Activated CD8-positive, alpha-beta memory T cell treated with anti-CD3 and anti-CD28 coated beads, Interleukin-2, amount 10 ng/mL, durations not matched to agents 7 days and 5 days (primary cell): ENCODE measurements at places on chromosomes 7 and 10. TPM values are rescaled to one million over a fixed set of nuclear protein-coding genes. Genes with fewer than 3 reads are reported as not detected.

GRCh38 chr7:44226396-44226753, 25.6 kb downstream of the YKT6 start:
- no peak for DNase-seq
- H3K27ac ChIP-seq, result no peak overlapping the region
- no peaks in the 10 kb centered on the region for H3K4me1 ChIP-seq

GRCh38 chr10:79112881-79113431, 44.2 kb downstream of the ZMIZ1 start:
- H3K27me3 ChIP-seq, result no peaks in the 10 kb centered on the region
- no peak overlapping the region for H3K27ac ChIP-seq
- H3K4me1 ChIP-seq, result peaks cover 19% of the 10 kb centered on the region
- H3K36me3 ChIP-seq, result no peaks in the 10 kb centered on the region
- DNase-seq, result no peak
- H3K4me3 ChIP-seq, result no peak overlapping the region

Gene CCDC172
- not detected for total RNA-seq

Gene CRYGN
- total RNA-seq, result not detected

DNA sequence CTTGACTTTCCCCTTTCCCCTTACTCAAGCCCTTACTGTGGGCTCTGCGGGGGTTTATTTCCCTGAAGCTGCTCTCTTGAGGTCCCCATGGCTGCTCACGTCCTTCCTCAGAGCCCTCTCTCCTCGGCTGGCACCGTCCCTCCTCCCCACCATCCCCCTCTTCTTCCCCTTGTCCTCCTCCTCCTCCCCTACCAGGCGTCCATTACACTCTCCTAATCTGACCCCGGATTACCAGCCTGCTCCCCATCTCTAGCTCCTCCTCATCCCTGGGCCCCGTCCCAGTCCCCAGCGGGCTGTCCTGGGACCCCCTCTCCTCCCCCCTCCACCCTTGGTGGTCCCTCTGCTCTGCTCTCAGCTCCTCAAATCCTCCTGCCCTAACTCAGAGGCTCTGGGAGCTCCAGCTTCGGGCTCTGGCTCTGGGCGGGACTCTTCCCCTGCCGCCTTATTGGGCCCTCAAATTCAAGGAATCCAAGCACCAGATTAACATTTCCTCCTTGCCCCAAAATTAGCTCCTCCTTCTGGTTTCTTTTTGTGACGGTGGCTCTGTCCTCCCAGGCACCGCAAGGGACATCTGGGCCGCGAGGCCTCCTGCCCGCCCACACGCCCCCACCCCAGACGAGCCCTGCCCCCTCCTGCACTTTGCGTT, 48.5 kb upstream of the LEP start:
- H3K4me3 ChIP-seq, result no peak overlapping the region
- peaks cover 38% of the 10 kb centered on the region for H3K27me3 ChIP-seq
- DNase-seq, result peak; percentile 12
- H3K4me1 ChIP-seq, result peaks cover 5% of the 10 kb centered on the region
- H3K36me3 ChIP-seq, result peaks cover 13% of the 10 kb centered on the region
- no peak overlapping the region for H3K27ac ChIP-seq

Gene C10orf90
- total RNA-seq, result not detected

GRCh38 chr7:117347480-117347879, 24.6 kb upstream of the WNT2 start:
- DNase-seq, result no peak
- H3K27ac ChIP-seq, result no peak overlapping the region
- no peaks in the 10 kb centered on the region for H3K36me3 ChIP-seq
- H3K4me3 ChIP-seq, result no peak overlapping the region

DNA sequence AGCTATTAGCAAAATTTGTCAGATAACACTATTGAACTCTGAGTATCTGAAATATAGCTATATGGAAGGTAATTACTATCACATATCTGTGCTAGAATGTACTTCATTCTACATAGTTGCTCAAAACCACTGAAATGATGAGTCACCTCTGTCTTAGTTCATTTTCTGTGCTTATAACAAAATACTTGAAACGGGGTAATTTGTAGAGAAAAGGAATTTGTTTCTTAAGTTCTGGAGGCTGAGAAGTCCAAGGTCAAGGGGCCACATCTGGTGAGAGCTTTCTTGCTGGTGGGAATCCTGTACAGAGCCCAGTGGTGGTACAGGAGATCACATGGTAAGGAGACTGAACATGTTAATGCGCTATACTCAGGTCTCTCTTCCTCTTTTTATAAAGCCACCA, 41.9 kb upstream of the TNKS2 start:
- peaks cover 2% of the 10 kb centered on the region for H3K4me1 ChIP-seq
- no peak for DNase-seq
- H3K36me3 ChIP-seq, result no peaks in the 10 kb centered on the region
- no peak overlapping the region for H3K4me3 ChIP-seq
- H3K27me3 ChIP-seq, result peaks cover 38% of the 10 kb centered on the region

GRCh38 chr10:124320778-124321432, 97.8 kb downstream of the OAT start:
- H3K4me1 ChIP-seq, result peaks cover under 1% of the 10 kb centered on the region
- no peak overlapping the region for H3K4me3 ChIP-seq
- H3K27ac ChIP-seq, result no peak overlapping the region
- H3K27me3 ChIP-seq, result no peaks in the 10 kb centered on the region

DNA sequence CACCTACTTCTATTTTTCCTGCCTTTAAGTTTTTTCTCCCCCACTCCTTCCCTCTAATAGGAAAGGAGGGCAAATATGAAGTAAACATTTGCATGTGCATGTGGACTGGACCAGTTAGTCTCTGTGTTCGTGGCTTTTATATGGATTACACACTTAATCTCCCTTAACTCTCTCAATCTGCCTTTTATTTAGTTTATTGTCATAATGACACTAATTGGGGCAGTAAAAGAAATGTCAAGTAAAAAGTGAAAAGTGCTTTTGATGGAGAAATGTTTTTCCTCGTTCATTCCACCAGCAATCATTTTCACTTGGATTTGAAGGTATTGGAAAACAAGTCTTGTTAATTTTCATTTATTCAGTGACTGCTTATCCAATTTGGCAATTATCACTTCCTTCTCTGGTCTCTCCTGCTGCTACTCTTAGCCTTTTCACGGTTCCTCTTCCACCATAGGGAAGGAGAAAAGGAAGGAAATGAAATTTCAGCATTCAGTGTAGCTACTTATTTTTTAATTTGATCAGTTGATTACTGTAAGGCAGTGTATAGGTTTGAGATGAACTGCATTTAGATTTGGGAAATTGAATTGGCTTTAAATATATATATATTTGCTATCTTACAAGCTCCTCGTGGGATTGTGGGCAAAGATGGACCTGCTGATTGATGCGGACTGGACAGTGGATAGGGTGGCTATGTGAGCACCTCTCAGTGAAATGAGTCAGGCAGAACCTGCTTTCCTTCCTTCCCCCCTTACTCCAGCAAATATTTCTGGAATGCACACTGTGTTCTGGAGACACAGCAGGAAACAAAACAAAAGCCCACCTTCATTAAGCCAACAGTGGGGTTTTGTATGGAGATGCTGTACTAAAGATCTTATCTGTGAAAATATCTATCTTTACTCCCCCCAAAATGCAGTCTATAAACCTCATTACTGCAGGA, 77.5 kb downstream of the LRRC4 start:
- no peaks in the 10 kb centered on the region for H3K4me1 ChIP-seq
- no peak for DNase-seq
- H3K4me3 ChIP-seq, result no peak overlapping the region

Gene SAP25
- 18.2 TPM for total RNA-seq

DNA sequence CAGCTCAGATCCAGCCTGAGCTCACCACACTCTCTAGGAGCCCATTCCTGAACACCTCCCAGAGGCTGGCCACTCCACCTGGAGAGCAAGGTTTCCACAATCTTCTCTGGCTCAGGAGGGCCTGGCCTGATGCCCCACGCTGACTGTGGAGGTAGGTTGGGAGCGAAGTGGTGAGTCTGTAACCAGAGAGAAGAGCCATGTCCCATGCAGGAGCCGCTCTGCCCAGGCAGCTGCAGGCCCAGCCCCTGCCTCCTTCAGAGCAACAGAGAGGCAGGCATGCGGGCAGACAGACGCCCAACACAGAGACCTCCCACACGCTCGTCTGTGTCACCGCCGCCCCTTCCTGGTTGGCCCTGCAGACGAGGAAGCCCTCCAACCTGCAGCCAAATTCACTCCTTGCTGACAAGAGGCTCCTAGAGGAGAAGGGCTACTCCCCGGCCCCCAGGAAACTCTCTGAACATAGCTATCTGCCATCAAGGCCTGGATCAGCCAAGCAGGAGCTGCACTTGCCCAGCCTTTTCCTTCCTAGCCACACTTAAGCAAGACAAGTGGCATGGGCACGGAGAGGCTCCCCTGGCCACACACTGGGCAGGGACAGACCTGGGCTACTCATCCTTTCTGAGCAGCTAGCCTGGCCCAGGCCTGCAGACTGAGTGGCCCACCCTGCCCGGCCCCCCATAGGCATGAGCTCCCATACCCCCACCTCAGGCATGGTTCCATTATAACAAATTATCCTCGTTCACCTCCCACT, 101.9 kb downstream of the GRID1 start:
- H3K4me1 ChIP-seq, result no peaks in the 10 kb centered on the region
- H3K27me3 ChIP-seq, result peaks cover 34% of the 10 kb centered on the region
- DNase-seq, result peak; percentile 19
- H3K36me3 ChIP-seq, result no peaks in the 10 kb centered on the region

DNA sequence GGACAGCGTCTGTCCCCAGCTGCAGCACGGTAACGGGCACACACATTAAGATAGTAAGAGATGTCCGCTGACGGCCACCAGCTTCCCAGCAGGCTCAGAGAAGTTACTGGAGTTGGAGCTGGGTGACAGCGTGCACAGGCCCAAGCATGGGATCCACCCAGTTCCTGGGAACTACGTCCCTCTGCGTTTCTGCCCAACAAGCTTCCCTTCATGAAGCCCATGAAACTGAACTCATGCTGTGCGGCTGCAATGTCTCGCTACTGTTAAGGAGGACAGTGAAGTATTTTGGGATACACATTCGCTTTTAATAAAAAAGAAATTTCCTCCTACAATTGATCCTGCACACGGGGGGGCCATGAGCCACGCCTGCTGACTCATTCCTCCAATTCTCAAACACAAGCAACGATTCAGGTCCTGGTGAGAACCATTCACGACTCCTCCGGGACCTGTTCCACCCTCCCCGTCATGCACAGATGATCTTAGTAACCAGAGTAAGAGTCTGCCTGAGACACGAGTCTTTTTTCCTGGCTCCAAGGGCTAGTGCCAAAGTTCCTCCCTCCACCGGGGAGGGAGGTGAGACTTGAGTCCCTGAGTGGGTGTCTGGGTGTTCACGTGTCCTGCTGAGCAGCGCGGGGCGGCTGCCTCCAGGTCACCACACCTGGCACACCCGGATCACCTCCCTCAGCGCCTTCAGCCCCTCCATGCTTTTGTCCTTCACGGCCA, 2.6 kb downstream of the PSMG3 start:
- no peaks in the 10 kb centered on the region for H3K27me3 ChIP-seq
- H3K4me3 ChIP-seq, result no peak overlapping the region
- DNase-seq, result no peak
- H3K27ac ChIP-seq, result peak overlapping the region; percentile 4
- peaks cover 20% of the 10 kb centered on the region for H3K4me1 ChIP-seq

Gene GPR141
- not detected for total RNA-seq

DNA sequence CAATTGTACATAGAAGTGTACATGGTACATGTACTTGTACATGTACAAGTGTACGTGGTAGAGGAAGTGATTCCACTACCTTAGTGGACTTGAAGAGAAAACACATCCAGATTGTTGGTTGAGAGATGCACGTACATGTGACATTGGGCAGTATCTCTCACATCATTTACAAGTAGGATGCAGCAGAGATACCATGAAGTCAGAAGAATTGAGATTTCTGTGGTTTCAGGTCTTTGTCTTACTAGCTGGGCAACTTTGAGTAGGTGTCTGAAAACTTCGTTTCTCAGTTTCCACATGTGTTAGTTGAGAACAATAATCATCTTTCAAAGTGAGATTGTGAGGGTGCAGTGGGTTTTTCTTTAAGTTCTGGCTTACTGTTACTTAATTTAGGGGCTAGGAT, 21.5 kb downstream of the CLDN12 start:
- DNase-seq, result no peak
- H3K36me3 ChIP-seq, result no peaks in the 10 kb centered on the region
- H3K27me3 ChIP-seq, result no peaks in the 10 kb centered on the region
- H3K4me1 ChIP-seq, result peaks cover 18% of the 10 kb centered on the region
- H3K27ac ChIP-seq, result peak overlapping the region; percentile 58
- no peak overlapping the region for H3K4me3 ChIP-seq

Gene TMEM139
- total RNA-seq, result 1.7 TPM
